Activated CD8-positive, alpha-beta memory T cell treated with anti-CD3 and anti-CD28 coated beads for 1 hour (primary cell): ENCODE measurements at places on chromosomes 4 and X.

DNA sequence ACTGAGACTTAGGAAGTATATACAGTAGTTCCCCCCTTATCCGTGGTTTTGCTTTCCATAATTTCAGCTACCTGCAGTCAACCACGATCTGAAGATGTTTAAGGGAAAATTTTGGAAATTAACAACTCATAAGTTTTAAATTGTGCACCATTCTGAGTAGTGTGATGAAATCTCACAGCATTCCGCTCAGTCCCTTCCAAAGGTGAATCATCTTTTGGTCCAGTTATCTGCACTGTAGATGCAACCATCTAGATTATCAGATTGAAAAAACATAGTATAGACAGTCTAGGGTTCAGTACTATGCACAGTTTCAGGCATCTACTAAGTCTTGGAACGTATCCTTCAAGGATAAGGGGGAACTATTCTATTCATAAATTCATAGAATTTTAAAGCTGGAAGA, 109.0 kb downstream of the ANXA3 start:
- no peak for DNase-seq

GRCh38 chr4:2288051-2288541, 26.2 kb upstream of the MXD4 start:
- no peak for DNase-seq

DNA sequence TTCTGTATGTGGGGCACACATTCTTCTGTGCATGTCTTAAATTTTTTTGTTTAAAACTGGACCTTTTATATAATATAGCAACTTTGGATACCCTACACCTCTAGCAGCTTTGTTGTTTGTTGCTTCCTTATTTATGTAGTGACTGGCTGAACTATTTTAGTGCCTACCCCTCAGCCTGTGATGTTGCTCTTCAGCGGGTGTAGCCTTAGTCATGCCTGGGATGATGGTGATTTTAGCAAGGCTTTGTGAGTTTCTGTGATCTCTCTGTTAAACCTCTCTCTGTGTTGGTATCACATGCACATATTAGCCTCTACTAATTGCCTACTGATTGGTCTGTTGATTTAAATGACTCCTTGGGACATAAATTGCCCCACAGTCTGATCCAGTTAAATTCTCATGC, 22.8 kb downstream of the USP9X start:
- no peak for DNase-seq

GRCh38 chrX:154890990-154891639, 5.0 kb downstream of the F8A1 start:
- DNase-seq = no peak

DNA sequence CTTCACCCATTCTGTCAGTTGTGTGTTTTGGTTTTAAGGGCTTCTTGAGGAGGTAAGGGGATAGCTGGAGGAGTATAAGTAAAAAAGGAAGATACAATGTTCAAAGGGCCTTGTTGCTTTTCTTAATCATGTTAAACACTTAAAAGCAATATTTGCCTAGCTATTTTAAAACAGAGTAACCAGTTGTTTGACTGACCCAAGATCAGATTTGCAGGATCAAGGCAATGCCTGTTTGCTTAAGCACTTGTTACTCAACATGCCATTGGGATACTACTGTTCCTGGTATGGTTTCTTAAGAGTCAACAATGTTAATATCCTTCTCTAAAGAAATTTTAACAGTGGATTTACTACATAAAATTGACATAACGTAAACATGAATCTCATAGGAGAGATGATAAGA, 2.6 kb downstream of the DCLK2 start:
- no peak for DNase-seq

- DNase-seq = no peak
Measured at GRCh38 chr4:98098764-98099163, 44.5 kb downstream of the STPG2 start.

GRCh38 chrX:22467571-22467970, 194.9 kb downstream of the CBLL2 start:
- DNase-seq = no peak

DNA sequence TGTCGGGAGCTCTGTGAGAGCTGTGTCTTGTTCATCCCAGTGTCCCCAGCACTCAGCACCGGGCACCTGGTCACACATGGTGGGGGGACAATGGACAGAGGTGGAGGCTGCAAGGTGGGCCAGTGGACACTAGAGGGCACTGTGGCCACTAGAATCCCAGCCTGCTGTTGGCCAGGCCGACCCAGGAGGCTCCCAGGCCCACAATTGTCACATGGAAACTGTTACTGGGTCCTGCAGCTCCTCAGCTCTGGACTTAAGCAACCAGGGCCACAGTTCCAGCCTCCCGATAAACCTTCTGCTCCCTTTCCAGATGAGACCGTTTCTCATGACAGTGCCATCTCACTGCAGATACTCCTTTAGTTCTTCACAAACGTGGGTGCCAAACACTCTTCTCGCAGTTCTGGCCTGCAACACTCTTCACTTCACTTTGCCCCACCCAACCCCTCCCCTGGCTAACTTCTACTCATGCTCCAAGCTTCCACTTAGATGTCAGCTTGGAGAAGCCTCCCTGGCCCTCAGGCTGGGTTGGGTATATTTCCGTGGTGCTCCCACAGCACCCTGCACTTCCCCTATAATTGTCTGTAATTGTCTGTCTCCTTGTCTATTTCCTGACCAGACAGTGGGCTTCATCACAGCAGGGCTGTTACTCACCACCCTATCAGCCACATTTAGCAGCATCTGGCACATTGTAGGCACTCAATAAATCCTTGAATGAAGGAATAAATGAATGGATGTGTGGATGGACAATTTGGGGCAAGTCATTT, 3.5 kb upstream of the IQSEC2 start:
- peak; percentile 13 for DNase-seq

GRCh38 chrX:41085878-41086626, 807 bp downstream of the USP9X start:
- no peak for DNase-seq

- DNase-seq = no peak
Measured at GRCh38 chr4:8727131-8727530, 134.6 kb downstream of the CPZ start.

- DNase-seq = no peak
Measured at GRCh38 chr4:158818560-158819140, 49.8 kb downstream of the FNIP2 start.

DNA sequence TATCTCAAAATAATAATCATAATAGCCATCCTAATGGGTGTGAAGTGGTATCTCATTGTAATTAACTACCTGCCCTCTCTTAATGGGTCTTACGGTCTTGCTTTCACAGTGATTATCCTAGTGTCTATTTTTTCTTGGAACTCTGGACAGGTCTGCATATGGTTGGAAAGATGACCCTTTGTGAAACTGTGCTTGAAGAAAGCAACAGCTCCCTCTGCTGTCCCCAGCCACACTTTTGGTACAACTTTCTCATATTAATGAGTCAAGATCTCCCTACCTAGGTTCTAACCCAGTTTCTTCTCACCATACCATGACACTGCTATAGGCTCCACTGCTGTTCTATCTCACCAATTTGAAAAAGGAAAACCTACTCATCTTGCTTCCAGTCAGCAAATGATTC, 2.4 kb downstream of the TFDP3 start:
- no peak for DNase-seq

GRCh38 chrX:8504451-8504850, 39.8 kb downstream of the VCX3B start:
- no peak for DNase-seq

DNA sequence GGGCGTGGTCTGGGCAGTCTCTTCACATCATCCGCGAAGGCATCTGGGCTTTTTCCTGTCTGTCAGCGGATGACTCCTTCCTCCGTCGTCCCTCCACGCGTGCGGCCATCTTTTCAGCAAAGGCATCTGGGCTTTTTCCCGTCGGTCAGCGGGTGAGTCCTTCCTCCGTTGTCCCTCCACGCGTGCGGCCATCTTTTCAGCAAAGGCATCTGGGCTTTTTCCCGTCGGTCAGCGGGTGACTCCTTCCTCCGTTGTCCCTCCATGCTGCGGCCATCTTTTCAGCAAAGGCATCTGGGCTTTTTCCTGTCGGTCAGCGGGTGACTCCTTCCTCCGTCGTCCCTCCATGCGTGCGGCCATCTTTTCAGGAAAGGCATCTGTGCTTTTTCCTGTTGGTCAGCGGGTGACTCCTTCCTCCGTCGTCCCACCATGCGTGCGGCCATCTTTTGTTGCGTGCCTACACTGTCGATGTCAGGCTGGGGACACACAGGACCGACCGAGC, 12.3 kb upstream of the TMEM271 start:
- DNase-seq = no peak

GRCh38 chr4:94177822-94178221, 29.8 kb upstream of the SMARCAD1 start:
- no peak for DNase-seq

DNA sequence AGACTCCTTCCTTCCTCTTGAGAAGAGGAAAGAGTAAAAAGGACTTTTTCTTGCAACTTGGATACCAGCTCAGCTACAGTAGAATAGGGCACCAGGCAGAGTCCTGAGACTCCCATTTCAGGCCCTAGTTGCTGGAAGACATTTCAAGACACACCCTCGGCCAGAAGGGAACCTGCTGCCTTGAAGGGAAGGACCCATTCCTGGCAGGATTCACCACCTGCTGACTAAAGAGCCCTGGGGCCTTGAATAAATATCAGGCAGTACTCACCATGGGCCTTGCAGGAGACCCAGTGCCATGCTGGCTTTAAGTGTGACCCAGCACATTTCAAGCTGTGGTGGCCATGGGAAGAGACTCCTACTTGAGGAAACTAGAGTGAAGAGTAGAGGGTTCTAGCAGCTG, 317.6 kb downstream of the DKK2 start:
- no peak for DNase-seq

GRCh38 chrX:42824541-42824940, 46.6 kb upstream of the PPP1R2C start:
- DNase-seq = no peak

DNA sequence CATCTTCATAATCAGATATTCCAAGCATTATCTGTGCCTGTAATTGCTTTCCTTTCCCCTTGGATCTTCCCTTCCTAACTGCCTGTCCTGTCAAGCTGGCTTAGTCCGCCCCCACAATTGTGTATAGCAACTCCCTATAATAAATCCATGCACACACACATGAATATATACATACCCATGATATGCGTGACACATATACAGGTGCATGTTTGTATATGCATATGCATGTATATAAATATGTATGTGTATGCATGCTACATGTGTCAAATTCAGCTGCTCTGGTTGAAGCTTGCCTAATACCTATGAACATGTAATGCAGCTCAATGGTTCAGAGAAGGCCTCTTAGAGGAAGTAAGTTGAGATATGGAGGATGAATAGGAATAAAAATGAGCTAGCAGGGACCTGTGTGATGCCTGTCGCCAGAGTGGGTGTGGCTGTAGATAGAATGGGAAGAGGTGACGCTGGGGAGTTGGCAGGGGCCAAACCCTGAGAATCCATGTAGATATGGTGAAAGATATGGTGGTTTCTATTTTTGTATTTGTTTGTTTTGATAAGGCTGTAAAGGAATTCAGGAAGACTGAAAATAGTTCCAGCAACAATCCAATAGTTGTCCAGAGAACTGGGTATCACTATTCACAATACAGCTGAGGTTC, 595.0 kb upstream of the BOD1L1 start:
- no peak for DNase-seq

GRCh38 chr4:181962321-181962720, 280.9 kb upstream of the TENM3 start:
- no peak for DNase-seq

DNA sequence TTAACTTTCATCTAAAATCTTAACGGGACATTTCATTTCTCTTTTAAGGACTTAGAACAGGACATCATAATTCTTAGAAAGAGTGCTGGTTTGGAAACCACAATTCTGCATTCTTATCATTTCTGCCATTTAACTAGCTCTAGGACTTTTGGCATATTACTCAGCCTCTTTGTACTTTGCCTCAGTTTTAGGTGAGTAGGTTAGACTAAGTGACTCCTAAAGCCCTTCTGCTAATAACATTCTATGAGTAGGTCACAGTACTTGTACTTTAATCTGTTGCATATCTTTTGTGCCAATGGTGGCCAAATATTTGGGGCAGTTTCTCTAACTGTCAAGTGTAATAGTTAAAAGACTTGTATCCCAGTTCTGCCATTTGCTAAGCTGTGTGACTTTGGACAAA, 115.4 kb upstream of the NUDT6 start:
- DNase-seq = no peak

DNA sequence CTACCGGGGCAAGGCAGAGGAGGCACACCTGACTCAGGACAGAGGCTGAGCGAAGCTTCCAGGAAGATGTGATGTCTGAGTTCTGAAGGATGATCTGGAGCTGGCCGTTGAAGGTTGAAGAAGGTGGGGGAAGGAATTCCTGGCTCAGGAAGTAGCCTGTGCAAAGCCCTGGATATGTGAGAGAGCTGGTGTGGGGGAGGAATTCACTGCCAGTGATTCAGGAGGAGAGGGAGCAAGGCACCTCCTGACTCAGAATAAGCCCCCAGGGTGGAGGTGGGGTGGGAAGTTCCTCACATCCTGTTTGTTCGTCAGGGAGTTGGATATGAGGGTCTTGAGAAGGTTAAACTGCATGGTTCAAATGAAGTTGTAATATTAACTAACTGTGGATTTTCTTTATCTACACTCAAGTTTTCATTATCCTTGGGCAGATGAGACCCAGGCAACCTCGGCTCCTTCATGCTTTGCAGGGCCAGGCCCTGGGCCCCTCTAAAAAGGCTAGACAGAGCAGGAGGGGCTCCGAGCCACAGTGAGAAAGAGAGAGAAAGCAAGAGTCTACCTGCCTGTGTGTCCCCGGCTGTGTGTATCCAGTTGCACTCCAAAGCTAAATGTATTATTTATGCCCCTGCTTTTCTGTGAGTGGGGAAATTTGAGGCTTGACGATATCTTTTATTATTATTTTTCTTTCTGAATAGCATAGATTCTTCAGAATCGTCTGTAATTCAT, 7.1 kb downstream of the NHSL2 start:
- DNase-seq = no peak

GRCh38 chr4:64533637-64534036, 124.4 kb upstream of the TECRL start:
- DNase-seq = no peak

GRCh38 chrX:154372612-154373022, 1.8 kb downstream of the FLNA start:
- no peak for DNase-seq

- DNase-seq = no peak
Measured at GRCh38 chrX:42375086-42375485, 402.9 kb downstream of the PPP1R2C start.
